ENCODE measurements at places on chromosomes 2 and 18. TPM values are rescaled to one million over a fixed set of nuclear protein-coding genes. Genes with fewer than 3 reads are reported as not detected.

HOXD10 gene
- 18.8 TPM for total RNA-seq

DNA sequence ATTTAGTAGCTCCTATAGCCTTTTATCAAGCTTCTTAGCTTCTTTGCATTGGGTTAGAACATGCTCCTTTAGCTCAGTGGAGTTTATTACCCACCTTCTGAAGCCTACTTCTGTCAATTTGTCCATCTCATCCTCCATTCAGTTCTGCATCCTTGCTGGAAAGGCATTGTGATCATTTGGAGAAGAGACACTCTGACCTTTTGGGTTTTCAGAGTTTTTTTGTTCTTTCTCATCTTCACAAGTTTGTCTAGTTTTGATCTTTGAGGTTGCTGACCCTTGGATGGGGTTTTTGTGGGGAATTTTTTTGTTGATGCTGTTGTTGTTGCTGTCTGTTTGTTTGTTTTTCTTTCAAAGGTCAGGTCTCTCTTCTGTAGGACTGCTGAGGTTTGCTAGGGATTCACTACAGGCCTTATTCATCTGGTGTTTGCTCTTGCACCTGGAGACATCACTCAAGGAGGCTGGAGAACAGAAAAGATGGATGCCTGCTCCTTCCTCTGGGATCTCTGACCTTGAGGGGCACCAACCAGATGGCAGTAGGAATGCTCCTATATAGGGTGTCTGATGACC is 13.9 kb upstream of the TANK start:
- no peak for DNase-seq

DNA sequence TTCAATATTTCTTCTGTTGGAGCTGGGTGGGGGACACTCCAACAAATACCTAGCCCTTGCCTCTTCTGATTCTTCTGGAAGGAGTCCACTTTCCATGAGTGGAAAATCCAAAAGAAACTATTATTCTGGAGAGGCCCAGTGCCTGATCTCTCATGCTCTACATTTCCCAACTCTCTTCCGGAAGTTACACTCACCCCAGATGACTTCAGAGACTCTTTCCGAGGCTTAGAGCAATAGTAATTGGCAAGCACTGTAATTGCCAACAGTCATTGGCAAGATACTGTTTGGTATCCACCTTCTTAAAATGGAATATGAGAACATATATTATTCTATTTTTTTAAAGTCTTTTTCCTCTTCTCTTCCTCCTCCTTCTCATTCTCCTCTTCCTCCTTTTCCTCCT is 60.5 kb upstream of the CYRIA start:
- DNase-seq = no peak

- peak; percentile 68 for DNase-seq
These were observed 122.5 kb downstream of the FOXI3 start for GRCh38 chr2:88329815-88330603.

GRCh38 chr18:27414682-27415081 is 229.6 kb upstream of the CHST9 start:
- DNase-seq = no peak

GRCh38 chr18:70110678-70111077 is 94.8 kb downstream of the RTTN start:
- no peak for DNase-seq

Data from epithelial cell of proximal tubule (primary cell).